Stimulated activated effector memory CD8-positive, alpha-beta T cell treated with anti-CD3 and anti-CD28 coated beads, Interleukin-12 subunit alpha, Interleukin-12 subunit beta, amount 100 ng/mL, for 72 hours (primary cell): ENCODE measurements at places on chromosomes 3 and 15.

- DNase-seq: no peak
Measured at GRCh38 chr3:2096216-2096615, 2.5 kb upstream of the CNTN4 start.

GRCh38 chr3:125050488-125051090, 5.2 kb downstream of the HEG1 start:
- DNase-seq: no peak

DNA sequence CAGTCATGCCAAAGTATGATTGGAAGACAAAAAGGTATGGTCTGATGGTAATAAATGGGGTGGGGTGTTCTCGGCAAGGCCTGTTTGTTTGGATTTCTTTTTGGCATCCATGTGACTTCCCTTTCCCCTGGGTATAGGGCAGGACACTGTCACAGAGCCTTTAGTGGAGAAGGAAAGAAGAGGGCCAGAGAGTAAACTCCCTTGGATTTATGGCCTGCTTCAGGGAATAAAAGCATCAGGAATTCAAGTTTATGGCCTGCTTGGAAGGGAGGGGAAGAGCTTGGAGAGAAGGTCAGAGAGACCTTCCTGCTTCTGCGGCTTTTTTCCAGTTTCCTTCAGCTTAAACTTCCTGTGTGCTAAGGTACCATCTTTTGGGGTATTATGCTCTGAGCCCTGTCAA, 179.4 kb upstream of the ADAMTS9 start:
- DNase-seq: no peak

GRCh38 chr3:146092230-146092629, 68.8 kb downstream of the PLOD2 start:
- DNase-seq: no peak

GRCh38 chr3:144499001-144499930, 527.6 kb downstream of the DIPK2A start:
- DNase-seq: no peak

DNA sequence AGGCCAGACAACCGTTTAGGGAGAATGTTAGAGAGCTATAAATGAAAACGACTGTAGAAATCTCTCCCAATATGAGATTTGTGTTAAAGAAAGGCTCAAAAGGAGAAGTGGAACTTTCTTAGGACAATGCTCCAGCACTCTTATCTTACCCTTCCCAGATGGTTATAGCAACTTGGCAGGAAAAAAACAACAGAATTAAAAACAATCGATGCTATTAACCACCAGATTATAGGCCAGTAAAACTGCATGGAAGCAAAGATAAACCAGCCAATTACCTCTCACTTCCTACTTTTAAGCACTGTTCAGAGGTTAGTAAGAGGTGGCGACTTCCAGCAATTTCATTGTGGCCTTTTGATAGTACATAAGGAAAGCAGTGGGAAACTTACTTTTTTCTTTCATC, 72.9 kb downstream of the TMCC1 start:
- DNase-seq: no peak
